ENCODE measurements at places on chromosomes 13 and 19. TPM values are rescaled to one million over a fixed set of nuclear protein-coding genes. Genes with fewer than 3 reads are reported as not detected.
A peak's percentile ranks its signal among the peaks of the same experiment; 100 is the strongest.

The LAIR1 gene
- total RNA-seq = 5.2 TPM

The ADAMTSL5 gene
- total RNA-seq = 1.6 TPM

The GTPBP3 gene
- 45.7 TPM for total RNA-seq

The TMEM221 gene
- not detected for total RNA-seq

The ICAM5 gene
- total RNA-seq = 0.81 TPM

The SLC46A3 gene
- 3.2 TPM for total RNA-seq

The ZSWIM9 gene
- 6.7 TPM for total RNA-seq

- H3K4me1 ChIP-seq = peaks cover 50% of the 10 kb centered on the region
- no peaks in the 10 kb centered on the region for H3K27me3 ChIP-seq
- peaks cover 5% of the 10 kb centered on the region for H3K36me3 ChIP-seq
- no peak for DNase-seq
- no peak overlapping the region for H3K4me3 ChIP-seq
Observed at GRCh38 chr13:73933795-73934194, 200.4 kb downstream of the KLF12 start.

GRCh38 chr19:23378948-23379347 is 16.3 kb downstream of the ZNF91 start:
- no peak for DNase-seq
- no peak overlapping the region for H3K4me3 ChIP-seq
- H3K27me3 ChIP-seq = no peaks in the 10 kb centered on the region
- H3K4me1 ChIP-seq = peaks cover 12% of the 10 kb centered on the region
- peaks cover 83% of the 10 kb centered on the region for H3K36me3 ChIP-seq

DNA sequence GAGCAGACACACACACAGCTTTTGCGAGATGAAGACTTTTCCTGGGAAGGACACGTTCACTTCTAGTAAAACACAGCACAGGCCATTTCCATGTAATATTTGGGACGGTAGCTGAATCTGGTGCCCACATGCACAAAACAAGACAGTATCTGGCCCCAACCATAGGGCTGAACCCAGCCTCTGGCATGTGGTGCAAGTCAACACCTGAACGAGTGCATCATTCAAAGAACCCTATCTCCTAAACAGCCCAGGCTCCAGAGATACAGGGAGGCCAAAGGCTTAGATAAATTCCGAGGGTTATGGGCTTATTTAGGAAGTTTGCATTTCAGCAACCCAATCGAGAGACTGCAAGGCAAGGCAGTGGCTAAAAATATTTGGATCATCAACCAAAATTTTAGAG is 2.7 kb upstream of the TFDP1 start:
- DNase-seq = peak; percentile 1
- peaks cover 17% of the 10 kb centered on the region for H3K4me1 ChIP-seq
- no peaks in the 10 kb centered on the region for H3K27me3 ChIP-seq

GRCh38 chr19:39906283-39906682 is 28.2 kb downstream of the FCGBP start:
- H3K27ac ChIP-seq = no peak overlapping the region
- H3K4me3 ChIP-seq = no peak overlapping the region
- H3K27me3 ChIP-seq = no peaks in the 10 kb centered on the region
- H3K36me3 ChIP-seq = no peaks in the 10 kb centered on the region
- H3K4me1 ChIP-seq = peaks cover 12% of the 10 kb centered on the region

DNA sequence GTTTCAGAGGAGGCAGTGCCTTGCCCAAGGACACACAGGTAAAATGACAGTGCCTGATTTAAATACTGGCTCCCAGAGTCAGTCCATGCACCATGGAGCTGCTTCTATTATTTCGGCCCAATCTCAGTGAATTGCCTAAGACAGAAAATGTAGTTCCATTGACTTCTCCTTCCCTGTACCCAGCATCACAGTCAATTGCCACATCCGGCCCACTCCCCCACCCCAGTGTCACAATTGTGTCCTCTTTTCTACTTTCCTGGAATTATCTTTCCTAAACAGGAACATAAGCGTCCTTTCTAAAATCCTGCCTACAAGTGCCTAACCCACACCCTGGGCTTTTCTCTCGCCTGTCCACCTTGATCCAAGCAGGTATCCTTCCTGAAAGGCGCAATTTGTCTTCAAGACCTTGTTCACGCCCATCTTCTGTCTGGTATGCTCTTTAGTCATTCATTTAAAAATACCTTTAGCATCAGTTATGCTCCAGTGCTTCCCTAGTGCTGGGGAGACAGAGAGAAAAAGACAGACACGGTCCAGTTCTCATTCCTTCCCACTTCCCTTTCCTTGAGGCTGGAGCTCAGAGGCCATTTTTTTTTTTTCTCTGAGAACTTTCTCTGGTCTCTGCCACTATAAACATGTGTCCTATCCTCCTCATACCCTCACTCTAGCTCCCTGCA is 411.4 kb downstream of the LIG4 start:
- H3K27me3 ChIP-seq = no peaks in the 10 kb centered on the region
- no peak for DNase-seq
- no peaks in the 10 kb centered on the region for H3K4me1 ChIP-seq
- H3K4me3 ChIP-seq = no peak overlapping the region
- no peaks in the 10 kb centered on the region for H3K36me3 ChIP-seq

DNA sequence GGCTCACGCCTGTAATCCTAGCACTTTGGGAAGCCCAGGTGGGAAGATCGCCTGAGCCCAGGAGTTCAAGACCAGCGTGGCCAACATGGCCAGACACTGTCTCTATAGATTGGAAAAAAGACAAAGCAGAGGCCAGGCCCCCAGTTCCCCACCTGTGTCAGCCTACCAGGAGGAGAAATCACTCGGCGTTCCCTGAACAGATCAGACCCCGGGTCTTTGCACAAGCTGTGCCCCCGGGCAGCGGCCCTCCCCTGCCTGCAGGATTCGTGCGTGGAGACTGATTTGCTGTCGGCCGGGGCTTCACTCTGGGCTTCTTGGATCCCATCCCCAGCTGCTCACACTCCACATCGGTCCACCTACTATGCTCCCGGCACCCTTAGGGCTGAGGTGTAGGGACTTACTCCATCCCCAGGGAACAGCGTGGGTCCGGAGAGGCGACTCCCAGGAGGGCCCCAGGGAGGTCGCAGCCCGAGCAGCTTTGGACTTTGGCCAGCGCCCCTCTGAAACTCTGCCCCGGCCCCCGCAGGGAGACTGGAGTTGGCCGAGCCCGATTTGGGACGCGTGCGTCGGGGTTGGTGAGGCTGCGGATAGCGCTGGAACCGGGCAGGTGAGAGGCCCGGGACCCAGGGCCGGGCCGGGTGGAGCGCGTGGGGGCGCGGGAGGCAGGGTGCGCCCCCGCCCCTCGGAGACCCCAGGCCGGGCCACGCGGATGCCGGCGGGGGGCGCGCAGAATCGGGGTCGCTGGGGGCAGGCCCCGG is 515 bp upstream of the EFNA2 start:
- H3K4me1 ChIP-seq = peaks cover 6% of the 10 kb centered on the region
- H3K4me3 ChIP-seq = no peak overlapping the region
- DNase-seq = no peak
- H3K27me3 ChIP-seq = peaks cover 28% of the 10 kb centered on the region
- H3K36me3 ChIP-seq = peaks cover 2% of the 10 kb centered on the region
- H3K27ac ChIP-seq = no peak overlapping the region

- H3K27ac ChIP-seq = no peak overlapping the region
- H3K4me1 ChIP-seq = peaks cover 17% of the 10 kb centered on the region
- no peaks in the 10 kb centered on the region for H3K36me3 ChIP-seq
- peaks cover 3% of the 10 kb centered on the region for H3K27me3 ChIP-seq
Observed at GRCh38 chr19:35438096-35438495, 10.0 kb upstream of the FFAR2 start.

DNA sequence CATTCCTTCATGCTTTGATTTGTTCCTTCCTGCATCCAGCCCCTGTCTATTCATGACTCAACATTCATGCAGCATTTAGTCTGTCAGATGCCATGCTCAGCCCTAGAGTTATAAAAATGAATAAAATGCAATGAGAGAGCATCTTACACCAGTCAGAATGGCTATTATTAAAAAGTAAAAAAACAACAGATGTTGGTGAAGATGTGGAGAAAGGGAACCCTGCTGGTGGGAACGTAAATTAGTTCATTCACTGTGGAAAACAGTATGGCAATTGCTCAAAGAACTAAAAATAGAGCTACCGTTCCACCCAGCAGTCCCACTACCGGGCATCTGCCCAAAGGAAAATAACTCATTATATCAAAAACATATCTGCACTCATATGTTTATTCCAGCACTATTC is 70.0 kb upstream of the GTF3A start:
- no peak overlapping the region for H3K4me3 ChIP-seq
- no peaks in the 10 kb centered on the region for H3K36me3 ChIP-seq
- DNase-seq = no peak
- H3K27me3 ChIP-seq = peaks cover 6% of the 10 kb centered on the region
- H3K4me1 ChIP-seq = peaks cover 12% of the 10 kb centered on the region

- DNase-seq = no peak
- no peak overlapping the region for H3K4me3 ChIP-seq
- no peak overlapping the region for H3K27ac ChIP-seq
Observed at GRCh38 chr19:33229962-33230361, 4.3 kb upstream of the SLC7A10 start.

DNA sequence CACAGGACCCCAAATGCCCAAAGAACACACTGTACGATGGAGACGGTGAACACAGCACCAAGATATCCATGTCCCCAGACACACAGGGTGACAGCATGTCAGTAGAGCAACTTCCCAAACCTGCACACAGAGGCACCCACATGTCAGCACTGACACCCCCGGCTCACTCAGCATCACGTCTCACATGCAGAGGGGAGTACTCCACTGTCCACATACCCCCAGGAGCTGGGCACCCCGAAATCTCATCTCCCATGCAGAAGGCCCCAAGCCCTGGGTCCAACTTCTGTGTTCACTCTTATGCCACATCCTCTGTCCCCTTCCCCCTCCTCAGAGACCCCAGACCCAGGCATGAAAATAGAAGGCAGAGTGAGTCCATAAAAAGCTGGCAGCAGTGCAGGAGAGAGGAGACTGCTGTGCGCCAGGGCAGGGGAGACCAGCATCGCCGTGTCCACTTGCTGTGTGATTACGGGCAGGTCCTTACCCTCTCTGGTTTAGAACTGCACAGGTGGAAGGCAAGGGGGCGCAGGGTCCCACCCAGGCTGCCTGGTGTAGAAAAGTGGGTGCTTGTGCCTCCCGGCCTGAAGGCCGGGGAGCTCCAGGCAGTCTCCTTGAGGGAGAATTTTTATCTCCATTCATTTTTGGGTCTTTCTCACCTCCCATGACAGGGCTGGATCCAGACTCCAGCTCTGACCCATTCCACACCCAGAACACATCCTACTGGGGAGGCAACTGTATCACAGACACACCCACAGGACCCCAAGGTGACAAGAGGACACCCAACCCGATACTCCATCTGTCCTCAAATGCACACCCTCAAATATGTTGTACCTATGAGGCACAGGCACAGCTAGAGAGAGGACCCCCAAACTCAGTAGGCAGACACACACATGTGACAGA is 17.0 kb downstream of the ERFL start:
- no peak overlapping the region for H3K4me3 ChIP-seq
- no peak for DNase-seq
- peaks cover 41% of the 10 kb centered on the region for H3K4me1 ChIP-seq
- peaks cover 21% of the 10 kb centered on the region for H3K27me3 ChIP-seq

DNA sequence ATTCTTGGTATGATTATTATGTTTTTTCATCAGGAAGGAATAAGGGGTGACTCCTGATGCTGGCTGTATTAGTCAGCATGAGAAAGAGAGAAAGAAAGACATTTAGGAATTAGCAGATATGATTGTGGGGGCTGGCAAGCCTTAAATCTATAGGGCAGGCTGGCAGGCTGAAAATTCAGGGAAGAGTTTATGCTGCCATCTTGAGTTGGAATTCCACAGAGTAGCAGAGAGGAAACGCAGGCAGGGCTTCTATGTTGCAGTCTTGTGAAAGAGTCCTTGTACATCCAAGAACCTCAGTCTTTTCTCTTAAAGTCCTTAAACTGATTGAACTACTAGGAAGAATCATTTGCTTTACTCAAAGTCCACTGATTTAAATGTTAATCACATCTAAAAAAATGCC is 262.7 kb upstream of the SLC10A2 start:
- H3K4me3 ChIP-seq = no peak overlapping the region
- H3K27ac ChIP-seq = no peak overlapping the region
- no peaks in the 10 kb centered on the region for H3K36me3 ChIP-seq
- H3K27me3 ChIP-seq = no peaks in the 10 kb centered on the region
- no peak for DNase-seq

- no peaks in the 10 kb centered on the region for H3K36me3 ChIP-seq
- no peaks in the 10 kb centered on the region for H3K27me3 ChIP-seq
- DNase-seq = no peak
- H3K27ac ChIP-seq = no peak overlapping the region
- H3K4me3 ChIP-seq = no peak overlapping the region
Observed at GRCh38 chr13:76717092-76717491, 169.1 kb downstream of the KCTD12 start.

DNA sequence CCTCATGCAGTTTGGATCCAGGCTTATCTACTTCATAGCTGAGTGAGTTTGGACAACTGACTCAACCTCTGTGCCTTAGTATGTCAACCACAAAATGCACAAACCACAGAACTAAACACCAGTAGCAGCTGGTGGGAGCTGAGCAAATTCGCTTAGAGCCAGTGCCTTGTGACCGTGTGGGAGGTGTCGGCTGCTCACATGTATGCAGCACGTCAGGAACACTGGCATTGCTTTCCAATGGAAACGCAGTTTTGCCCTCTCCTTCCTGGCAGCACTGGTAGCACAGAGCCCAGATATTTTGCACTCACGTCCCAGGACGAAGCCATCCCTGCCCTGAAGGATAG is 8.3 kb upstream of the NTN5 start:
- no peaks in the 10 kb centered on the region for H3K4me1 ChIP-seq
- H3K27ac ChIP-seq = no peak overlapping the region
- H3K27me3 ChIP-seq = no peaks in the 10 kb centered on the region
- H3K36me3 ChIP-seq = no peaks in the 10 kb centered on the region
- no peak for DNase-seq
- no peak overlapping the region for H3K4me3 ChIP-seq

DNA sequence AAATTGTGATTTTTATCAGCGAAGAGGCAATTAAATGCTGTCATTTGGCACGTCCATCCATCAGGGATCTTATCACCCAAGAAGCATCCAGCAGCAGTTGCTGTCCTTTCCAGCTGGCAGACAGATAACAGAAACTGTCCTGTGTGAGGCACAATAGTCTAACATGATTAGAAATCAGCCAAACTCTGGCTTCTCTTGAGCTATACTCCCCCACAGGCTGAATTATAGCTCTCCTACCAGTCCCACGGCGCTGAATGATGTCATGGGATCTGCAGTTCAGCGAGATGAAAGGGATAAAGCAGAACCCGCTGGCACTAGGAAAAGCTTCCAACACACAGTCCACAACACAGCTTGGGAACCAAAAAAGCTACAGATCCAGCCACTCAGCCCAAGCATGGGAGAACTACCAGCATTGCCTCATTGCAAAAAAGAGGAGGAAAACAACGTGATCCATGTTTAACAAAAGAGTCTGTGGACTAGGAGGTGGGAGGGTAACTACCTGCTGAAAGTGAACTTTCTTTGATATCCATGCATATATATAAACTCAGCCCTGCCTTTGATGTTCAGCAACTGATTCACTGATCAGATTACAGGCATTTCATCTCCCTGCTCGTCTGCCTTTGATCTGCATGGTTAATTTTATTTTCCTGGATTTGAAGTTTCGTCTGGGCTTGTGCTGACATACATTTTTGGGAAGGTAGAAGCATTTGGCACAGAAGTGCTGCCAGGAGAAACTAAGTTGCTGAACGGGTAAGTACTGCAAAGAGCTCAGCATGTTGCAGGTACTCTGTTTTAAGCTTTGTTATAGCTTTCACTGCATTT is at the start of gene TNFRSF19:
TSS of gene TNFRSF19 (plus strand) at position 314 of the 822 bp plus-strand sequence. CDS start 19,772 bp downstream, outside the sequence.
- H3K4me3 ChIP-seq = no peak within 1 kb of the TSS
- H3K36me3 ChIP-seq = no peaks in the 10 kb centered on the region
- peaks cover 26% of the 10 kb centered on the region for H3K27me3 ChIP-seq
- no peak within 1 kb of the TSS for H3K27ac ChIP-seq
- H3K4me1 ChIP-seq = peaks cover 9% of the 10 kb centered on the region

GRCh38 chr13:50697746-50698539 is 145.5 kb downstream of the DLEU7 start:
- DNase-seq = no peak
- no peak overlapping the region for H3K27ac ChIP-seq
- no peaks in the 10 kb centered on the region for H3K4me1 ChIP-seq
- H3K36me3 ChIP-seq = no peaks in the 10 kb centered on the region
- H3K27me3 ChIP-seq = no peaks in the 10 kb centered on the region
- H3K4me3 ChIP-seq = no peak overlapping the region

Measured in activated naive CD4-positive, alpha-beta T cell treated with anti-CD3 and anti-CD28 coated beads for 36 hours (primary cell).